Motor neuron (in vitro differentiated cells): ENCODE measurements at places on chromosomes 4 and X. TPM values are rescaled to one million over a fixed set of nuclear protein-coding genes. Genes with fewer than 3 reads are reported as not detected.

ERCC6L gene
- 7.5 and 8.3 TPM in 2 replicates for total RNA-seq

GLRA3 gene
- total RNA-seq = 5.4 and 7.2 TPM in 2 replicates

MTNR1A gene
- 0.24 and 0.57 TPM in 2 replicates for total RNA-seq

VGLL1 gene
- total RNA-seq = not detected in 2 replicates

PRRG3 gene
- 1.7 and 1.9 TPM in 2 replicates for total RNA-seq

LNX1 gene
- total RNA-seq = 18.7 TPM in 2 replicates

NUDT10 gene
- 23.5 and 24.2 TPM in 2 replicates for total RNA-seq

ANAPC4 gene
- 19.4 and 23.1 TPM in 2 replicates for total RNA-seq

MSANTD1 gene
- total RNA-seq = 0.73 and 0.88 TPM in 2 replicates

GUCY1B1 gene
- total RNA-seq = 25.0 and 25.5 TPM in 2 replicates

CFAP99 gene
- total RNA-seq = 0.18 and 0.41 TPM in 2 replicates

ZNF157 gene
- 0.85 and 1.5 TPM in 2 replicates for total RNA-seq

SPANXB1 gene
- not detected in 2 replicates for total RNA-seq

MAGEA2 gene
- total RNA-seq = 0.77 TPM in 1 of 2 replicates, not detected in the other

SERPINA7 gene
- 0.13 TPM in 1 of 2 replicates, not detected in the other for total RNA-seq

UGT2B17 gene
- total RNA-seq = not detected in 2 replicates

ENPEP gene
- total RNA-seq = 1.0 TPM in 2 replicates

GRIA3 gene
- total RNA-seq = 2.2 and 2.8 TPM in 2 replicates

TBC1D25 gene
- 10.6 and 10.9 TPM in 2 replicates for total RNA-seq

CTAG1B gene
- 0.49 TPM in 1 of 2 replicates, not detected in the other for total RNA-seq

CT83 gene
- not detected in 2 replicates for total RNA-seq

FOXR2 gene
- not detected in 2 replicates for total RNA-seq

CCSER1 gene
- 19.8 and 30.4 TPM in 2 replicates for total RNA-seq

GSTCD gene
- 37.7 and 37.8 TPM in 2 replicates for total RNA-seq

IGSF1 gene
- total RNA-seq = 1.3 and 1.4 TPM in 2 replicates

CFAP47 gene
- 18.0 and 18.5 TPM in 2 replicates for total RNA-seq

NSG1 gene
- 199 and 206 TPM in 2 replicates for total RNA-seq

RAB9B gene
- total RNA-seq = 5.1 and 5.4 TPM in 2 replicates

GCNA gene
- 3.1 and 3.4 TPM in 2 replicates for total RNA-seq

FAAH2 gene
- 0.18 and 1.3 TPM in 2 replicates for total RNA-seq

SOWAHD gene
- 0.59 and 0.87 TPM in 2 replicates for total RNA-seq

TMSB15C gene
- total RNA-seq = 9.9 and 11.4 TPM in 2 replicates

FGFBP1 gene
- not detected in 2 replicates for total RNA-seq

FGF2 gene
- 6.0 and 6.1 TPM in 2 replicates for total RNA-seq

TRIM60 gene
- total RNA-seq = not detected in 2 replicates

CYLC1 gene
- total RNA-seq = not detected in 2 replicates

ENAM gene
- total RNA-seq = 0.08 and 0.27 TPM in 2 replicates

DAPP1 gene
- total RNA-seq = 4.9 and 5.2 TPM in 2 replicates

MYOZ2 gene
- total RNA-seq = 0.11 and 0.15 TPM in 2 replicates

FREM3 gene
- total RNA-seq = 0.10 TPM in 1 of 2 replicates, not detected in the other

NAA11 gene
- total RNA-seq = 0.41 TPM in 1 of 2 replicates, not detected in the other

PLK4 gene
- total RNA-seq = 1.6 and 3.9 TPM in 2 replicates

RAI2 gene
- 4.1 and 5.2 TPM in 2 replicates for total RNA-seq

SMIM10 gene
- 1.1 and 2.0 TPM in 2 replicates for total RNA-seq

HHIP gene
- total RNA-seq = 4.0 and 4.8 TPM in 2 replicates

MUC7 gene
- 1.3 and 2.1 TPM in 2 replicates for total RNA-seq

SEPTIN6 gene
- 70.8 and 77.8 TPM in 2 replicates for total RNA-seq

VSIG1 gene
- 4.5 and 5.9 TPM in 2 replicates for total RNA-seq

PUDP gene
- 13.9 and 15.7 TPM in 2 replicates for total RNA-seq

TADA2B gene
- 12.1 and 18.7 TPM in 2 replicates for total RNA-seq
